CD4-positive, alpha-beta T cell (primary cell): ENCODE measurements at places on chromosomes 7 and 10.

- no peak overlapping the region for H3K27ac ChIP-seq
- DNase-seq, result no peak
- no peaks in the 10 kb centered on the region for H3K36me3 ChIP-seq
- no peaks in the 10 kb centered on the region for H3K27me3 ChIP-seq
- no peak overlapping the region for H3K4me3 ChIP-seq
These were observed 795.5 kb downstream of the TNS3 start for GRCh38 chr7:46786221-46786954.

- no peak overlapping the region for H3K27ac ChIP-seq
- no peaks in the 10 kb centered on the region for H3K36me3 ChIP-seq
- no peaks in the 10 kb centered on the region for H3K27me3 ChIP-seq
- H3K4me3 ChIP-seq, result no peak overlapping the region
These were observed 56.8 kb downstream of the FAS start for GRCh38 chr10:89047397-89047796.

DNA sequence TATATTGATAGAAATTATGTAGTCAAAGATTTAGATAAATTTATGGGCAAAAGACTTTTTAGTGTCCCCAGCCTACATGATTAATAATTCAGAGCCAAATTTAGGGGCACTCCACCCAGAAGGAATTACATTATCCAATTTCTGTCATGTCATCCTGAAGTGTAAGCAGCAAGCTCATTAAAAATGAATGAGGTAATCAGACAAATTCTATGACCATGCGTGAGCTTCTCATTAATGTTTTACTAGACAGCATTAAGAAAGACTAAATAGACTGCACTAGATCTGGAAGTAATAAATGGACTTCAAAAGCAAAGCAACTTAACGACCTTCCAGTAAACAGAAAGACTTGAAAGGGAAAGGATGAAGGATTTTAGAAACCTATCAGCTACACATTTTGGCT, 22.7 kb upstream of the TRUB1 start:
- H3K27ac ChIP-seq, result no peak overlapping the region
- no peak overlapping the region for H3K4me3 ChIP-seq
- no peak for DNase-seq
- H3K36me3 ChIP-seq, result no peaks in the 10 kb centered on the region
- H3K27me3 ChIP-seq, result no peaks in the 10 kb centered on the region

DNA sequence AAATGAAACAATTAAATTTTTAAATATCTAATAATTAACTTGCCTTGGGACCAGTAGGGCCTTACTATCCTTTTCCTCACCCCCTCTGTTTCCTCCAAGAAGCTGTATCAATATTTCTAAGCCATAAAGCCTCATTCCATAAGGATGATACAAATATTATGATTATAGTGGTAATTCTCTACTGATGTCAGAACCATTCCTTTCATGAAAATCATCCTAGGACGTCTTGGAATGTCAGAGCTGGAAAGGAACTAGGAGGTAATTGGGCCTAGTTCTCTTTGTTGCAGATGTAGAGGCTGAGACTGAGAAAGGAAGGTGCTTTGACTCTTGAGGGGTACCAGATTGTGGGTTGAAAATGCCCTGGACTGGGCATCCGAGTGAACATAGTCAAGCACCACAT, 766.7 kb upstream of the GHITM start:
- H3K4me1 ChIP-seq, result no peaks in the 10 kb centered on the region
- no peaks in the 10 kb centered on the region for H3K27me3 ChIP-seq
- no peak overlapping the region for H3K27ac ChIP-seq
- no peak overlapping the region for H3K4me3 ChIP-seq

DNA sequence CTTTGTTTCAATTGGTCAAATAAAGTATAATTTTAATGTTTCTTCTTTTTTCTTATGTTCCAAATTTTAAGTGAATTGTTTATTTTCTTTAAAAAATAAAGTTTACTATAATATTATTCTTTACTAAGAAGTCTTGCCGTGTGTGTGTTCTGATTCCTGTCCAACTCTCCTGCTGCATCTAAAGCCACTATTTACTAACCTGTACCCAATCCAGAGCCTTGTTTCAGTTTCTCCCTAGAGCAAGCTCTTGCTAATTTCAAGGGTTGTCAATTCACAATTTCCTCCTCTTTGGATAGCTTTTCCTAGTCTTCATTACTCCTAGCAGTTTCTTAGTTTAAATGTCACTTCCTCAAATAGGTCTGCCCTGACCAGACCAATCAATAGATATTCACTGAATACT, 314.9 kb upstream of the SEMA3A start:
- H3K27ac ChIP-seq, result no peak overlapping the region
- DNase-seq, result no peak
- H3K36me3 ChIP-seq, result no peaks in the 10 kb centered on the region
- no peaks in the 10 kb centered on the region for H3K4me1 ChIP-seq
- no peak overlapping the region for H3K4me3 ChIP-seq
- H3K27me3 ChIP-seq, result no peaks in the 10 kb centered on the region

- DNase-seq, result peak; percentile 3
- H3K27ac ChIP-seq, result no peak overlapping the region
- peaks cover 17% of the 10 kb centered on the region for H3K4me1 ChIP-seq
- no peaks in the 10 kb centered on the region for H3K36me3 ChIP-seq
- H3K4me3 ChIP-seq, result no peak overlapping the region
These were observed 307.7 kb downstream of the MDFIC start for GRCh38 chr7:115229401-115230105.

- H3K27me3 ChIP-seq, result no peaks in the 10 kb centered on the region
- H3K4me3 ChIP-seq, result no peak overlapping the region
- no peaks in the 10 kb centered on the region for H3K36me3 ChIP-seq
These were observed 40.4 kb upstream of the PRLHR start for GRCh38 chr10:118635674-118636402.

DNA sequence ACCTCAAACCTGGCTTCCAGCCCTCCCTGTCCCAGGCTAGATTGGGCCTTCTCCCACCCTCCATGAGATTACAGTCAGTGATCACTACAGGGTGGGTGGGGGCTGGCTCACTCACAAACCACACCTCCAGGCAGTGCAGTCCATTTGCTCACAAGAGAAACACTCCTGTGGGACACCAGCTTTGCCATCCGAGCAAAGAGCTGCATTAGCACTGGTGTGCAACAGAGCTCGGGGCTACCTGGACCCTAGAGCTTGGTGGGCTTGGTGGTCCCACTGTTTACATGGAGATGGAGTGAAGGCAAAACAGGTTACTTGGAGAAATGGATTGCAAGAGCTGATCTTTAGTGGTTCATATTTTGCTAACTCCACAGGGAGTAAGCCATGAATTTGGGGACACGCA, 451.7 kb upstream of the ZMIZ1 start:
- no peaks in the 10 kb centered on the region for H3K36me3 ChIP-seq
- no peak overlapping the region for H3K27ac ChIP-seq
- H3K4me3 ChIP-seq, result no peak overlapping the region
- H3K4me1 ChIP-seq, result no peaks in the 10 kb centered on the region

DNA sequence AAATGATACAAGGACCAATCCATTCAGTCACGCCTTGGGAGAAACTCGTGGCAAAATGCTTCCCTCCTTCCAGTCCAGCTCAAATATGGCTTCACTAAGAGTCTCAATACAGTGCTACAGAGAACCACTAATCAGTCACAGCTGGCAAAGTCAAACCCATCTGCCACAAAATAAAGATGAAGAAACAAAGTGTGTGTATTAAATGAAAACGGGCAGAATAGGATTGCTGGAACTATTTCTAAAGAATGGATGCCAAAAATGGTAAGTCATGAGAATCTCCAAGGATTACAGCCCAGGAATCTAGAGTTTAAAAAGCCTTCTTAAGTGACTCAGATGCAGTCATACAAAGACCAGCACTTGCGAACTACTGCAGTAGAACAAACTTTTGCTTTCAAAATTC, 61.9 kb downstream of the CACUL1 start:
- peaks cover under 1% of the 10 kb centered on the region for H3K4me1 ChIP-seq
- H3K36me3 ChIP-seq, result peaks cover 9% of the 10 kb centered on the region
- no peak overlapping the region for H3K27ac ChIP-seq
- no peak overlapping the region for H3K4me3 ChIP-seq

- no peaks in the 10 kb centered on the region for H3K4me1 ChIP-seq
- no peaks in the 10 kb centered on the region for H3K27me3 ChIP-seq
- no peak overlapping the region for H3K27ac ChIP-seq
- no peaks in the 10 kb centered on the region for H3K36me3 ChIP-seq
- H3K4me3 ChIP-seq, result no peak overlapping the region
- DNase-seq, result no peak
These were observed 265.2 kb downstream of the SNX13 start for GRCh38 chr7:17674943-17675608.

DNA sequence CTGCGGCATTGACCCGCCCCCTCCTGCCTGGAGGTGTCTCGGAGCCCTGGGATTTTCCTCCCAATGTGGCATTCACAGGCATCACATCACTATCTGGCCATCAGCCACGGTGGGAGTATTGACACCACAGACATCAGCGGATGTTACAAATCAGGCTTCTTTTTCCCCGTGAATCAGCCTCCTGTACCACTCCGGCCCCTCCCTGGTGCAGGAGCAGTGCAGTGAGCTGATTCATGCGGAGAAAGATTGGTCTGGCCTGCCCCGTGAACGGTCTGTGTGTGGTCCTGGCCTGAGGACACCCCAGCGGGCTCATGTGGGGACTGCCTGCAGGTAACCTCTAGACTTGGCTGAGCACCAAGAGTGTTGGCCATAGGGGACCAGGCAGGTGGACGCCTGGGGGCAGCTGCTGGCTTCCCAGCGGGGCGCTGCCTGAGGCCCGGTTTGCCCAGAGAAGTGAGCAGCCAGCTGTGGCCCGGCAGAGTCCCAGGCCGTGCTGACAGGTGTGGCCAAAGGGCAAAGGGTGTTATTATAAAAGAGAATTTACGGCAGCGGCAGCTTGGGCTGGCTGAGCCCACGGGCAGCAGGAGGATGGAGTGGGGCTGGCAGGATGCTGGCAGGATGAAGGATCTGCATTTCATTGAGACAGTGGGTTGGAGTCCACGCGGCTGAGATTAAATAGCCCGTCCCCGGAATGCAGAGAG, 32.1 kb upstream of the GNA12 start:
- no peaks in the 10 kb centered on the region for H3K36me3 ChIP-seq
- H3K27ac ChIP-seq, result no peak overlapping the region
- H3K4me1 ChIP-seq, result peaks cover 29% of the 10 kb centered on the region

- H3K4me1 ChIP-seq, result peaks cover 4% of the 10 kb centered on the region
- no peak for DNase-seq
- H3K27ac ChIP-seq, result no peak overlapping the region
- peaks cover 65% of the 10 kb centered on the region for H3K36me3 ChIP-seq
- no peaks in the 10 kb centered on the region for H3K27me3 ChIP-seq
These were observed 10.8 kb downstream of the INSIG1 start for GRCh38 chr7:155308330-155309020.

DNA sequence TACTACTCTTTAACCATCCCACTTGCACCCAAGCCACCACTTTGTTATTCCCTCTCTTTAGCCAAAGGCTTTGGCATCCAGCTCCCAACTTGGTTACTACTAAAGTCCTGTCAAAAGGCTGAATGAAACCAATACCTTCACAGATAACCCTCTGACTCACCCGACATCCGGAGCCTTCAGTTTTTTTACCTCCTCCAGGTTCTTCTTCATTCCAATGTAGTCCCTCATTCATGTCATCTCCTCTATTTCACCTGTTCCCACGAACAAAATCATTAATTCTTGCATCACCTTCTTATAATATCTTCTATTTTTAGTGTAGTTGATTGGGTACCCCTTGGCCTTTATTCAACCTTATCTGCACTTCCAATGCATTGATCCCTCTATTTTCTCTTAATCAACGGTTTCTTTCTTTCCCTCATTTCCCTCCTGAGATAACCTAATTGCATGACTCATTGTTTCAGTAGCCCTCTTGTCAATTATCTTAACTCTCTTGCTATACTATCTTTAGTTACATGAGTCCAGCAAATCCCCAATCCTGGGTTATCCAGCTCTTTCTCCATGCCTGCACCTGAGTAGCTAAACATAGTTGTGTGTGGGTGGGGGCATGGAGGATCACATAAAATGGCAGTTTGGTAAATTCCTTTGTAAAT, 87.2 kb upstream of the COL1A2 start:
- DNase-seq, result no peak
- H3K4me3 ChIP-seq, result no peak overlapping the region
- no peaks in the 10 kb centered on the region for H3K4me1 ChIP-seq
- H3K27me3 ChIP-seq, result no peaks in the 10 kb centered on the region
- no peak overlapping the region for H3K27ac ChIP-seq
- no peaks in the 10 kb centered on the region for H3K36me3 ChIP-seq

DNA sequence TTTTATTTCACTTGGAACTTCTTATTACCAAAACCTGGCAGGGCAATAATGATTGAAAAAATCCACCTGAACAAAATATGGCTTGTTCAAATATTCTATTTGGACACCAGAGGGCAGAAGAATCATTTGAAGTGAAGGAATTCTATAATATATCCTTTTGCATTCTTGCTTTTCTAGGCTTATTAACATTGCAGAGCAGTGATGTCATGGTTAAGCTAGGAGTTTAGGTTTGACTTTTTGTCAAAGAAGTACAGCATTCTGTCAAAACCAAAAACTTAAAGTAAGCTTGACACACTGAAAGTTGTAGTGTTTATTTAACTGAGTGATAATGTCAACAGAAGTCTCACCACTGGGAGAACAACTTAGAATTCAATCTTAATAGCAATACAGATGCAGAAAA, 156.0 kb downstream of the SEMA3D start:
- H3K4me3 ChIP-seq, result no peak overlapping the region
- DNase-seq, result no peak
- no peaks in the 10 kb centered on the region for H3K27me3 ChIP-seq
- H3K4me1 ChIP-seq, result no peaks in the 10 kb centered on the region
- no peak overlapping the region for H3K27ac ChIP-seq

DNA sequence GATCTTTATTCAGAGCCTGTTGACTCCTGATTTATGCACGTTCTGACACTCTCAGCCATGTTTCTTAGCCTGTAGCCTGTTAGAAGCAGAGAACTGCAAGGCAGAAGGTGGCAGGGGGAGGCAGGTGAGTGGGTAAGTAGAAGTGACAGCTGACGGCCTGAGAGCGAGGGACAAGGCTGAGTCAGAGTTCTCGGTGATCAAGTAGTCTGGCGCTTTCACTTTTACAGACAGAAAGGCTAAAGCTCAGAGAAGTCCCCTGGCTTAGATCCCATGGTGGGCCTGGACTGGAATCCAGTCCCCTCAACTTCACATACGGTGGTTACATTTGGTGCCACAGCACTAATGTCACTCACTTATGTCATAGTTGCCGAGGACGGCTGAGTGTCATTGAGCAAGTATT, 139.0 kb downstream of the TACC2 start:
- no peaks in the 10 kb centered on the region for H3K36me3 ChIP-seq
- no peaks in the 10 kb centered on the region for H3K4me1 ChIP-seq
- H3K4me3 ChIP-seq, result no peak overlapping the region
- DNase-seq, result no peak
- no peak overlapping the region for H3K27ac ChIP-seq

DNA sequence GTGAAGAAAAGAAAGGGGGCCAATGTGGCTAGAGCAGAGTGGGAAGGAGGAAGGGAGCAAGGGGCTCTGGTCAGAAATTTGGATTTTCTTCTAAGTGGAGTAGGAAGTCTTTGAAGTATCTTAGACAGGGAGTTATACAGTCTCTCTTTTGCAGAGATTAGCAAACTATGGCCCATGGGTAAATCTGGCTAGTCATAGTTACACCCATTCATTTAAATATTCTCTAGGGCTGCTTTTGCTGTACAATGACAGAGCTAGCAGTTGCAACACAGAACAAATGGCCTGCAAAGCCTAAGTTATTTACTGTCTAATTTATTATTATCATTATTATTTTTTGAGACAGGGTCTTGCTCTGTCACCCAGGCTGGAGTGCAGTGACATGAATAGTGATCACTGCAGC, 10.5 kb upstream of the LAMB4 start:
- no peak overlapping the region for H3K4me3 ChIP-seq
- no peaks in the 10 kb centered on the region for H3K36me3 ChIP-seq
- H3K27me3 ChIP-seq, result peaks cover 2% of the 10 kb centered on the region
- H3K4me1 ChIP-seq, result peaks cover 2% of the 10 kb centered on the region
